Tibial artery (tissue), 4 donors: ENCODE measurements at places on chromosomes 4 and X.
A peak's percentile ranks its signal among the peaks of the same experiment; 100 is the strongest.

DNA sequence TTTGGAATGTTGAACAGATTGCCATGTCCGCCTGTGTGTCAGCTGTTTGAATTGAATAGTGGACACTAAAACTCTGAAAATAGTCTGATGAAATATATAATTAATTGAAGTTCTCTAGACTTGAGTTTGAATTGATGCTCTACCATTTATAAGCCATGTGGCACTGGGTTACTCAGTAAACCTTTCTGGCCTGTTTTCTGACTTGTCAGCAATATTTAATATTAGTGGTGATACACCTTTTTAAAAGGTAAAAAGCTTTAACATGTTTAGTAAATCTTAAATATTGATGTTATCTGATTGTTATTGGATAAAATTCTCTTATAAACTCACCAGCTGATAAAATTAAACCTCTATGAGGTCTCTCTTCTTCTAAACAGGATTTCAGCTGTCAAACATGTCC lies 695.4 kb upstream of the HS3ST1 start:
- no peak for DNase-seq

- DNase-seq = no peak
Observed at GRCh38 chr4:154414796-154415195, 76.8 kb downstream of the DCHS2 start.

DNA sequence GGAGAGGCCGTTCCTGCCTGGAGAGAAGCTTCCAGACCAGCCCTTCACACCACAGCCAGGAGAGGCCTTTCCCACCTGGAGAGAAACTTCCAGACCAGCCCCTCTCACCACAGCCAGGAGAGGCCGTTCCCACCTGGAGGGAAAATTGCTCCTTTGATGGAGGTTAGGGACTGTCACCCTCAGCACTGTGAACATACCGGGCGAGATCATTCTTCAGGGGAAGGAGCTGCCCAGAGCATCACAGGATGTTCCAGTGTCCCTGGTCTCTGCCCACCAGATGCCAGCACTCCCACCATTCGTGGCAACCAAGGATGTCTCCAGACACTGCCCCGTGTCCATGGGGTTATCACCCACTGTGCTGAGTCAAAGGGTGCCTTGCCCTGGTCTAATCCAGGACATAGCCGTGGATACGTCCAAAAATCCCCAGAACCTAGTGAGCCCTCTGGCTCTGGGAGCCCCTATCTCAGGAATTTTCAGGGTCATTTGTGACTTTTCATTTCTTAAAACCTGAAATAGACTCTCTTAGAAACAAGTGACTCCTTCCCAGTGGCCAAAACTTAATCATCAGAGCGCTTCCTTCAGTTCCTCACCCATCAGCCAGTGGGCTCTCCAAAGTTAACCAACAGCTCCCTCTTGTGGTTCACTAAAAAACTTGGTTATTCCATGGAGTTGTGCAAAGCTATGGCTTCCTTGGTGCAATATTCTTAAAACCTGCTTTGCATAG lies 80.2 kb downstream of the CRMP1 start:
- DNase-seq = peak; percentile 51

- no peak for DNase-seq
Observed at GRCh38 chr4:166318810-166319525, 445.9 kb downstream of the TLL1 start.

- DNase-seq = no peak
Observed at GRCh38 chr4:166277401-166277800, 404.4 kb downstream of the TLL1 start.

- no peak for DNase-seq
Observed at GRCh38 chr4:143247866-143248265, 63.1 kb downstream of the USP38 start.

DNA sequence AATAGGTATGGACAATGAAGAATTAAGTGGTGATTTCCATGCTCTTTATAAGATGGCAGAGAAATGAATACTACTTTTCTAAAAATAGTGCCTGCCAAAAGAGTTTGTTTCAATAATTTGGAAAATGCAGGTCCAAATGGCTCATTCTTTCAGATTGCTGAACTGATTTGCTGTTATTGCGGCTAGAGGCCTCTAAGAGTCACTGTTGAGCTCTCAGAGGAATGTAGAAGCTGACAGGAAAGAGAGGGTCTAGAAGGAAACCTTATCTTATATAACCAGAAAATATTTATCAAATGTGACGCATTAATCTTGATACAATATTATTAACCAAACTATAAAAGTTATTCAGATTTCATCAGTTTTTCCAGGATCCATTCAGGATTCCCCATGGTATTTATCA lies 65.7 kb upstream of the PAGE1 start:
- no peak for DNase-seq
